ENCODE measurements at places on chromosomes 6 and 20. TPM values are rescaled to one million over a fixed set of nuclear protein-coding genes. Genes with fewer than 3 reads are reported as not detected.

RAET1L gene
- polyA plus RNA-seq = not detected

DNA sequence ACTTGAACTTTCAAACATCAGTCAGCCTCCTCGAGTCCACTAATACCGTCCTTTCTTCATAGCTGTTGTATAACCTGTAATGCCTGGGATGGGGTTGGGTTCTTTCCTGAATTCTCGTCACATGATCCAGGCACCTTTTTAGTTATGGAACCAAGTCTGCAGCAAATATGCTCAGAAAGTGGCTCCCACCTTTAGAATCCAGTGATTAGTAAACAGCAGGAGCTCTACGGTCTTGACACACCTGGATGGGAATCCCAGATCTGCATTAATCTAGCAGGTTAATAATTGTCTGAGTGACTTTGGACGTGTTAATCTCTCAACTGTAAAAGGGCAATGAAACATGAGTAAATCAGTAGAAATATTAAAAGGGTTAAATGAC lies 729 bp upstream of the ZHX3 start:
- DNase-seq = no peak

GRCh38 chr6:157405986-157406385 lies 25.0 kb downstream of the ZDHHC14 start:
- DNase-seq = no peak

- no peak for DNase-seq
These were observed 187.0 kb downstream of the HDGFL1 start for GRCh38 chr6:22756365-22756764.

GRCh38 chr20:38854654-38855066 lies 49.2 kb downstream of the PPP1R16B start:
- no peak for DNase-seq

GRCh38 chr6:159594106-159594749 lies 98.8 kb downstream of the SOD2 start:
- no peak for DNase-seq

DNA sequence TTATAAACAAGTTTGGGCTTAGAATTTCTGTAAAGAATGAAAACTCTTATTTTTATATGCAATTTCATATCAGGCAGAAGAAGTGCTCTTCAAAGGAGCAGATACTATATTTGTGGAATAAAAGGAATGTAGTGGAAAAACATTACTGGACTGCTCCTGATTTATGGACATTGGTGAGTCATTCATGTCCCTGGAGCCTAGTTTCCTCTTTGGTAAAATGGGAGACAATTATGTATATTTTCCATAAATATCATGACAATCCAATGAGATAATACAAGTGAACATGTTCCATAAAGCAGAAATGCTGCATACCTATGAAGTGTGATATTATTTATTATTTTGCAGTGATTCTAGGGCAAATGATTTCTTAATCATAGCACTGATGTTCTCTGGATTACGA lies 445.8 kb upstream of the CITED2 start:
- DNase-seq = no peak

DNA sequence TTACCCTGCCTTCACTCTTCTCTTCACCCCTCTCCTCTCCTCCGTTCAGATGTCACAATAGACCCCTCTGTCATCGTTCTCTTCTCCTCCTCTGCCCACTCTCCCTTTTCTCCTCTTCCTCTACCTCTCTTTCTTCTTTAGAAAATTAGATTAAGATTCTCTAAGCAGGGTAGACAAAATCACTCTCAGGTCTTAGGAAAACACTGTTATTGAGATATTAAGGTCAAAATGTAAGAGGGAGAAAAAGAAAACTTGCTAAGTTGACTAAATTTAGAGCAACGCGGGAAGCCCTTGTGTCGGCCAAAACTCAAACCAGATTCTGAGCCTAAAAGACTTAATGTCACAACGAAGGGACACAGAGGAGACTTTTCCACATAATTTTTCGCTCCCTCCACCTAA lies 22.1 kb upstream of the ZNF184 start:
- no peak for DNase-seq
